ENCODE measurements at places on chromosomes 2 and 18.

DNA sequence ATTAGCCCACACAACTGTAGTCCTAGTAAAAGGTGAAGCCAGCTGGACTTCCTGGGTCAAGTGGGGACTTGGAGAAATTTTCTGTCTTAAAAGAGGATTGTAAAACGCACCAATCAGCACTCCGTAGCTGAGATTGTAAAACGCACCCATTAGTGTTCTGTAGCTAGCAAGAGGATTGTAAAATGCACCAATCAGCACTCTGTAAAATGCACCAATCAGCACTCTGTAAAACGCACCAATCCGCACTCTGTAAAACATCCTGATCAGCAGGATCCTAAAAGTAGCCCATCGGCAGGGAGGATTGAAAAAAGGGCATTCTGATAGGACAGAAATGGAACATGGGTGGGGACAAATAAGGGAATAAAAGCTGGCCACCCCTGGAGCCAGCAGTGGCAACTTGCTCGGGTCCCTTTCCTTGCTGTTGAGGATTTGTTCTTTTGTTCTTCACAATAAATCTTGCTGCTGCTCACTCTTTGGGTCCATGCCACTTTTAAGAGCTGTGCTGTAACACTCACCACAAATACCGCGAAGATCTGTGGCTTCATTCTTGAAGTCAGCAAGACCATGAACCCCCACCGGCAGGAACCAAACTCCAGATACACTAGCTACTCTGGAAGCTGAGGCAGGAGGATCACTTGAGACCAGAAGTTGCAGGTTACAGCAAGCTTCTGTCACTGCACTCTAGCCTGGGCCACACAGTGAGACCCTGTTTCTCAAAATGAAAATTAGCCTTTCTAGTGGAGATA lies 102.6 kb downstream of the HS6ST1 start:
- DNase-seq: no peak

GRCh38 chr2:105972246-105972645 lies 221.9 kb downstream of the UXS1 start:
- no peak for DNase-seq

DNA sequence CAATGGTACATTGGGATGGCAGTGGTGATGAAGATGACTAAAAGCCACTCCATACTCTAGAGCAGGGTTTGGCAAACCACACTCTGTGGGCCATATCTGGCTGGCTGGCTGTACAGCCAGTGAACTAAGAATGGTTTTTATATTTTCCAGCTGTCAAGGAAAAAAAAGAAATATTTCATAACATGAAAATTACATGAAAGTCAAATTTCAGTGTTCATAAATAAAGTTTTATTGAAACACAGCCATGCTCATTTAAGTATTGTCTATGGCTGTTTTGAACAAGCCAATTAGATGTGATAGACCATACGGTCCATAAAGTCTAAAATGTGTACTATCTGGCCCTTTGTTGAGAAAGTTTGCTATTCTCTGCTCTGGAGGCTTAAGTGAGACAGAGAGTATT lies 1.5 kb downstream of the TTC21B start:
- no peak for DNase-seq

DNA sequence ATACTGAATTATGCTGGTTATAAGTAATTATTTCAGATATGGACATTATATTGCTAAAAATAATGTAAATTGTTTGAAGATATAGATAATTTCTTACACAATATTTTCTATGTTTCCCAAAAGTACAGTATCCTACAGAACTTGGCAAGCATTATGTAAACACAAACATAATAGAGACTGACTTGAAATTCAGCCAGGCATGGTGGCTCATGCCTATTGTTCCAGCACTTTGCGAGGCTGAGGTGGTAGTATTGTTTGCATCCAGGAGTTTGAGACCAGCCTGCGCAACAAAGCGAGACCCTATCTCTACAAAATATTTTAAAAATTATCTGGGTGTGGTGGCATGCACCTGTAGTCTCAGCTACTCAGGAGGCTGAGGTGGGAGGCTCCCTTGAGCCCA lies 1300.5 kb upstream of the DDX18 start:
- DNase-seq: no peak

DNA sequence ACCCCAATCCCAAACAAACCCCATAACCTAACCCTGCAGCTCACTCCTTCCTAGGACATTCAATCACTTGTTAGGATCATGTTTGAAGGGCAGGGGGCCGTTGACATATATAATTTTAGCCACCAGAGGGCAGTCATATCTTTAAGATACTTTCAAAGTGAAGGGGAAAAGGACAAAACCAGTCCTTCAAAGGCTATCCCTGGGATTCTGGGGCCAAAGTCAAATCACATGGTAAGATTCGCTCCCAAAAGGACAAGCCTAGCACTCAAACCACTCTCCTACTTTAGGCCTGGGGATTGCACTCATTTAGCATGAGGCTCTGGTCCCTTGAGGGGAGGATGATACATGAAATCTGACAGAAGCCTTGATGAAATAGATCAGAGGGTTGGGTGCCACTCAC lies 44.6 kb downstream of the HAUS1 start:
- DNase-seq: no peak

DNA sequence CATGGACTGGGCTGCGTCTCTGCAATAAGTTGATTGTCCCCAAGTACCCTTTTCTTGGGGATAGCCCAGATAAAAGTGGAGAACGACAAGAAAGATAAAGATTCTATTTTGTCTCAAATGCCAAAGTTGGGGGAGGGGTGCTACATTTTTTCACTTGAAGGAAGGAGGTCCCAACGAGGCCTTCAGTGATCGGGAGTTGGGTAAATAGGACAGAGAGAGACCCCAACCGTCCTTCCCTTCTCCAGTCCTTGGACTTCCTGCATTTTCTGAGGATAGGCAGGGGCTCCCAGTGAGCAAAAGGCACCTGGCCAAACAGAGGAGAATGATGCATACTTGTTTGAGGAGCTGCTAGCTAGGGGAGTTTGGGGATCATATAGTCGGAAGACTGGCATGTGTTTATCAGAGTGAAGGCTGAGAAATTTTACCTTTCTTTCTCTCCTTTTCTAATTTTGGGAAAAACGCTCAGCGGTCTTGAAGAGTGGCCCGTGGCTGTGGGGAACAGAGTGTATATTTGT lies 3.5 kb upstream of the EN1 start:
- no peak for DNase-seq

DNA sequence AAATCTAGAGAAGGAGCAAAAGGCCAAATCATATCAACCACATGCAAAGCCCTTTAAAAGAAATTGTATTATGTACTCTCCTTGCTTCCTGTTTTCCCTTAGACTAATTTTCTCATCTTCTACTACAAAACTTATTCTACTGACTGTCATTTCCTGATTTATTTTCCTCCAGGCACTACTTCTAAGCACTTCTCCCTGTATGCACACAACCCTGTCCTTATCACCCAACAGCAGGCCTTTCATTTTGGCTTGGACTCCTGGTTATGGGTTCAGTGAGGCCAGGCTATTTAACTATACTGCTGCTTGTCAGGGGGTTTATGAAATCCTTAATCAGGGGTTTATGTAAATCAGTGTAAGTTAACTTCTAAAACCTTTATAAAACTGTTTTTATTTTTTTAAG lies 205.1 kb upstream of the FAM98A start:
- DNase-seq: no peak
